Stimulated activated CD4-positive, alpha-beta T cell treated with anti-CD3 and anti-CD28 coated beads, Interleukin-1b, Interleukin-23, amount 100 ng/mL, for 1 hour (primary cell): ENCODE measurements at places on chromosomes 12 and 14.

GRCh38 chr12:132542661-132543060 is 52.7 kb downstream of the FBRSL1 start:
- DNase-seq = no peak

- no peak for DNase-seq
Observed at GRCh38 chr14:52443506-52443905, 108.8 kb downstream of the TXNDC16 start.

DNA sequence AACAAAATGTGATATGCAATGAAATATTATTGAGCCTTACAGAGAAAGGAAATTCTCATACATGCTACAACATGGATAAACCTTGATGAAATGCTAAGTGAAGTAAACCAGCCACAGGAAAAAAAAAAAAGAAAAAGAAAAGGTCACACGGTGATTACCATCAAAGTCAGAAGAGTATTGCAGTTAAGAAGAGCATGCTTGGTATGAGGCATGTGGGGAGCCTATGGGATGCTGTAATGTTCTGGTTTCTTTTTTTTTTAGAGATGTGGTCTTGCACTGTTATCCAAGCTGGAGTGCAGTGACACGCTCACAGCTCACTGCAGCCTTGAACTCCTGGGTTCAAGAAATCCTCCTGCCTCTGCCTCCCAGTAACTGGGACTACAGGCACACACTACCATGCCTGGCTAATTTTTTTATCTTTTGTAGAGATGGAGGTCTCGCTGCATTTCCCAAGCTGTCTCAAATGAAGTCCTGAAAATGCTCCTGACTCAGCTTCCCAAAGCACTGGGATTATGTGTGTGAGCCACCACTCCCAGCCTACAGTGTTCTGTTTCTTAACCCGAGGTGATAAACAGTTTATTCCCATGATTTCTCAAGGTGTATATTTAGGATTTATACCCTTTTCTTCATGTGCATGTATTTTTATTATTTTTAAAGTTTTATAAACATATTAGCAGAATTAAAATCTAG is 96.2 kb downstream of the SEC23A start:
- no peak for DNase-seq

GRCh38 chr14:57323721-57324120 is 55.0 kb downstream of the AP5M1 start:
- no peak for DNase-seq

DNA sequence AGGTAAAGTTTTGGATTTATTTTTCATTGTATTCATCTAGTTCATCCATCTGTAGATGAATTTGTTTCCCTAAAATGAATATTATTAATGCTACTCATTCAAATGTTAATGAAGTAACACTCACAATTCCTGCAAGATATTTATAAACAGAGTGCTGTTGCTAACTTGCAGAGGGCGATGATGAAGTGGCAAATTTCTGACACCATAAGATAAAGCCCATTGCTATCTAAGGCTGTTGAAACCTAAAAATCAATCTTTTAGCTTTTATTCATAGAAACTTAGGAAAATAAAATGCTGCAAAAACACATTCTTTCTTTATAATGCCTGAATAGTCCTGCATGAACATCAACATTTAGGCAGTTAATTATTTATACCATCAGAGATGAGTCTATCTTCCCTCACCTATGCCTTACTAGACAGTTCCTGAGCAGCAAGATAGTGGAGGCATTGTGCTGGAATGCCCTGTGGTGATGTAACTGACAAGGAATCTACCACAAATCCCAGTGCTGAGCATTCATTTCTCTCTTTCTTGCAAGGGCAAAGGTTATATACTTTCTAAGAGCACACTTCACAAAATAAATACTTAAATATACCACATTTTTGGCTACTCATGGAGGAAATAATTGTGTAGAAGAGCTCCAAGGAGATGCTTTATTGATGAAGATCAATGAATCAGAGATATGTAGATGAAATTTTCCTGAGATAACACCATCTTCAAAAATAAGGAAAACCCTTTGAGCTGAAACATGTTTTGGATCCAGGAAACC is 57.6 kb downstream of the LMNTD1 start:
- no peak for DNase-seq

- no peak for DNase-seq
Observed at GRCh38 chr12:45828402-45828801, 98.9 kb downstream of the ARID2 start.

DNA sequence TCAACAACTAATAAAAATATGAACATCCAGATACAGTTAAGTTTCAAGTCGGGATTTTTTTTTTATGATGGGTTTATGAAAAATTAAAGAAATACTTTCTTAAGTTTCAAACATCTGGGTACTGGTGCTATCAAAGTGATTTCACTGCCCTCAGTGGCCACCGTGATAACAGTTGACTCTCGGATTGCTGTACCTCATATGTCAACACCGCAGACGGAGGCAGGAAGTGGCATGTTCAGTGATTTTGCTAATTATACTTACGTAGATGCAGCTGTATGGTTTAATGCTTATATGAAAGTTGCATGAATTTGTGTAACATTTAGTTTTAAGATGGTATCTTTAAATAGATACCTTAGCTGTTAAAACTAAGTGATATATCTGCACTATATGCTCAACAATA is 20.8 kb upstream of the FBLN5 start:
- no peak for DNase-seq

GRCh38 chr14:94304243-94304642 is 11.2 kb upstream of the SERPINA10 start:
- no peak for DNase-seq

DNA sequence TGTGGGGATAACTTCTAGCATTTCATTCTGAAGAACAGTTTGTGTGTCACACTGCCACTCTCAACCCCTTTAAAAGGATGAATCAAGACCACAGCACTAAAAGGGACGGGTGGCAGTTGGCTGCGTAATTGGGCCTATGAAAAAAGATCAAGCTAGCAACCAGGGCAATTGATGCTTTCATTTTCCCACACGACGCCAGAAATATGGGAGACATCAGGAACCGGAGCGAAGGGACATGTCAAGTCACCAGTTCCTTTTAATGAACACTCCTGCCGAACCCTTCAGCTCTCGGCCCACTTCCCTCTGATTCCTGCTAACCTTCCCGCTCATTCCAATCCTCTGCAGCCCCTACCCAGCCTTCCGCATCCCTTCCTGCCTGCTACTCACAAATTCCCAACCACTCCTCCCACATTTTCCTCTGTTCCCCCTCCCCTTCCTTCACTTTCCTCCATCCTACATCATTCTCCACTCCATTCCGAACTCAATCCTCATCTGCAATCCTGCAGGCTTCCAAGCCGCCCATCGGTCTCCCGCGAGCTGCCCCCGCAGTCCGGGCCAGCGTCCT is 753 bp downstream of the CSRNP2 start:
- no peak for DNase-seq

DNA sequence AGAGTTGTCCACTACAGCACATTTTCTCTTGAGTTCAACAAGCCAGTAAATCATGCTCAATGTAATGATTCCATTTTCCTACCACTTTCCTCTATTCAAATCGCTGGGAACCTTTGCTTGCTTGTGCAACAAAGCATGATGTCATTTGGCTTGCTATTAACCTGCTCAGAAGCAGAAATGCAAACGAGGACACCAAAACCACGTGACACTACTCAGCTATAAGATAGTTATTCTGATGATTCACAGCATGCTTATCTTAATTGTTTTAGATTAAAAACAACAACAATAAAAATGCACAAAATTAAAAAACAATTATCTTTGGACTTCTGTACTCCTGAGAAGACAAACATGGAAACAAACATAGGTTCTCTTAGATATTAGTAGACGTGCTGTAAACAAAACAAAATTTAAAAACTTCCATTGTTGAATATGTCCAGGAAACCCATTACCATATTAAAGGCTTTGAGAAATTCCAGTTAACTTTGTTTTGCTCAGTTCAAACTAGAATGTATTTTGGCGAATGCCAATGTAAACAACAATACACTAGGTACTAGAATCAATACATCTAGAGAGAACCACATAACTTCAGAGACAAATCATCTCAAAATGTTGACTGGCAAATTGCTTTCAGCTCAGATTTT is 77.5 kb upstream of the KRAS start:
- no peak for DNase-seq

- no peak for DNase-seq
Observed at GRCh38 chr14:79583738-79584408, 627.4 kb downstream of the DIO2 start.

DNA sequence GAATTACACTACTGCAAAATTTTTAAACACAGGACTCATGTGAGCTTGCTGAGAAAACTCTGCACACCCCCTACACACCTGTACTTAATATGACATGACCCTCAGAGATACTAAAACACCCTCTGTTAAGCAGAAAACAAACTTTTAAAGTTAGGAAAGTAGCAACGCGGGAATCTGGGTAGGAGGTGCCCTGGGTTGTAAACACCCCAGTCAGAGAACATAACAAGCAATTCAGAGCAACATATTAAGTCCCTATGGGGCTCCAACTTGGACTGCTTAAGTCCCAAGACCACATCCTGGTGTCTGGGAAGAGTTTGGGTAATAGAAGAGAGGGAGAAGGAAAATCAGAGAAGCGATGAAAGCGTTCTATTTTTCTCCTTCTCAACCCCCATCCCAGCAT is 1.2 kb downstream of the ATF7 start:
- no peak for DNase-seq

GRCh38 chr12:124713436-124714082 is 146.1 kb upstream of the NCOR2 start:
- DNase-seq = peak; percentile 28

DNA sequence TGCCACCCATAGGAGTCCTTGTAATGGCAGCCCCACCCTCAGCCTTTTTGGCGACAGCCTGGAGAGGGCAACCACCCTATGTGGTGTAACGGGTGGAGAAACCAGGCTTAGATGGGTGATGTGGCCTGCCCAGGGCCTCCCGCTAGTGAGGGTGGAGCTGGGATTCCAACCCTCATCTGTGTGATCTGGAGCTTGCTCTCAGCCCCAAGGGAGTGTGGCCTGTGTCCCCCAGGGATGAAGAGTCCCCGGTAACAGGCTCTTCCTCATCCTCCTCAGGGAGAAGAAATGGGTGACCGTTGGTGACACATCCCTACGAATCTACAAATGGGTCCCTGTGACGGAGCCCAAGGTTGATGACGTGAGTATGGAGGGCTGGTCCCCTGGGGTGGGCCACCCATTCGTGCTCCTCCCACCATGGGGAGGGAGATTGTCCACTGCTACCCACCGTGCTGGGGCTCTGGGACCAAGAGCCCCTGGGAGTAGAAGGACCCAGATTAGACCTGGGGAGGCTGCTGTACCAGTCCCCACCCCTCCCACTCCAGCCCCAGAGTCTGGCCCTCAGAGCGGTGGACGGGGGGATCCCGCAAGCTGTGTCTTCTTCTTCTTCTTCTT is 8.8 kb downstream of the BCL7A start:
- no peak for DNase-seq

DNA sequence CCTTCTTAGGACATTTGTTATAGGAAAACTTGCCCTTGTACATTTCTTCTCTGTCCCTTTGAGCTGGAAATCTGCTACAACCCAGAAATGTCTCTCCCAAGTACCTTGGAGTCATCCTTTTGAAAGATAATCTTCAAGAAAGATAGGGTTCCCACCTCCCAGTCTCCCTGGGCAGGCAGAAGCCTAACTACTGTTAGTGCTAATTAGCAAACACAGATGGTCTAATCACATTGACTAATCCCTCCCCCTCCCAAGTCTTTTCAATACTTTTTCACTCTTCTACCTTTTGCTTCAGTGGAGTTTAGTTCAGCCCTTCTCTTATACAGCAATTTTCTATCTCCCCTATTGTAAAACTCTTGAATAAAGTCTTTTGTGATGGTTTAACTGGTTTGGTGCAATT is 129.8 kb upstream of the PPFIA2 start:
- DNase-seq = no peak

DNA sequence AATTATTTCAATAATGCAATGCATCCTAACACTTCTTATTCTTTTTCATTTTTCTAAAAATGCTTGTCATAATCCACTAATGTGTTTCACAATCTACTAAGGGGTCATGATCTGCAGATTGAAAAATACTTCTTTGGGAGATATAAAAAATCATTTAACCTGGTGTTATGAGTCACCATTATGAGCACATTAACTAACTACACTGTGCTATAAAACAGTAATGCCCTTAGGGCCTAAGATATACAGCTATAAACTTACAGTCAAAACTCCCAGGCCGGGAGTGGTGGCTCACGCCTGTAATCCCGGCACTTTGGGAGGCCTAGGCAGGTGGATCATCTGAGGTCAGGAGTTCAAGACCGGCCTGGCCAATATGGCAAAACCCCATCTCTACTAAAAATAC is 14.2 kb downstream of the ATXN2 start:
- no peak for DNase-seq

DNA sequence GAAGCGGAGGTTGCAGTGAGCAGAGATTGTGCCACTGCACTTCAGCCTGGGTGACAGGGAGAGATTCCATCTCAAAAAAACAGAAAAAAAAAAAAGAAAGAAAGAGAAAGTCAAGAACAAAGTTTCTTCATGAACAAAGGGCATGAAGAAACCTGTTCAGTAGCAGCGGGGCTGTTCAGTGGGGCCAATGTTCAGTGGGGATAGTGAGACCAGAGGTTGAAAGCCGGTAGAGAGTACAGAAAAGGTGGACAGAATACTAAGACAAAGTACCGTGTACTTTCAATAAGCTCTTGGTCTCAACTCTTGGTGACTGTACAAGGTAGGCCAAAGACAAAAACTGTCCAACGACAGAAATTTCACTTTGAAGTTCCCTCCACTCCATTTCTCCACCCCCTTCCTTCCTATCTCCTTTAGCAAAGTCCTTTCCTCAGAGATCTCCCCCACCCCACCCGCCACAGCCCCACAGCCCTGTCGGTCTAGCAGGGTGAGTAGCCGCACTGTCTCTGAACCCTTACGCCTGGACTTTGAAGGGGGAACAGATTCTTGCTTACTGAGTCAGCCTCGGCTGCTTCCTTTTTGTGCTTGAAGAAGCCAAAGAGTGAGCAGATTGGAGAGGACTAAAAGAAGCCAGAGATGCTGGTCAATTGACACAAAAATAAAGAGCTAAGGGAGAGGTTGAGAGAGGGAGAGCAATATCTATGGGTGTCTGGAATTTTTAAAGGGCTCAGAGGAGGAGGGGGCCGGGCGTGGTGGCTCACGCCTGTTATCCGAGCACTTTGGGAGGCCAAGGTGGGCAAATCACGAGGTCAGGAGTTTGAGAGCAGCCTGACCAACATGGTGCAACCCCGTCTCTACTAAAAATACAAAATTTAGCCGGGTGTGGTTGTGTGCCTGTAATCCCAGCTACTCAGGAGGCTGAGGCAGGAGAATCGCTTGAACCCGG is 44.2 kb upstream of the FOS start:
- DNase-seq = no peak

DNA sequence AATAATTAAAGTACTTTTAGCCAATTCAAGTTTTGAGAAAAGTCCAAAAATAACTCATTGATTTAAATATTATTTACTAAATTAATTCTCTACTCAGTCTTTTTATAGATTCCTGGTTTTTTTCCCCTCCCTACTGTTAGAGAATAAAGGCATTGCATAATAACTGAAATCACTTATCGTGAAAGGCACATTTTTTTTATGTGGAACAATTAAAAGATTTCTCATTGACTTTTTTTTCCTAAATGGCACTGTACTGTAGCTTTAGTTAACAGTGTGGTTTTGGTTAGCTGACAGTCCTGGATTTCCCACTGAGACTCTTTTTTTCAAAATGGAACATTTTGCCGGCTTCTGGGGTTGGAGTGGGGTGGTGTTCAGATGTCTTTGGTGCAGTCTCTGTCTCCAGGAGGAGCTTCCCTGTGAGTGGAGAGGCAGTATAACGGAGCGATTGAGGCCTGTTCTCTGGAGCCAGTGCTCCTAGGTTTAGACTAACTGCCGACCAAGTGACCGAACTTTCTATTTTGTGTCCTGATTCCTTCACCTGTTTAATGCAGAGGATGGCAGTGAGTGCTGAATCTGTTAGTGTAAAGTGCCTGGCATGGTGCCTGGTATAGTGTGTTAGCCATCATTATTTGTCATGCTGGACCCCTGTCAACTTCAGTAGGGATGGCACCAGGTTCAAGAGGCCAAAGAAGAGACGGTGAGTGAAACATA is 117.7 kb downstream of the ADCK1 start:
- no peak for DNase-seq
